ENCODE measurements at places on chromosomes 4 and X.

- no peak for DNase-seq
Measured at GRCh38 chr4:20839957-20840356, 139.7 kb downstream of the PACRGL start.

DNA sequence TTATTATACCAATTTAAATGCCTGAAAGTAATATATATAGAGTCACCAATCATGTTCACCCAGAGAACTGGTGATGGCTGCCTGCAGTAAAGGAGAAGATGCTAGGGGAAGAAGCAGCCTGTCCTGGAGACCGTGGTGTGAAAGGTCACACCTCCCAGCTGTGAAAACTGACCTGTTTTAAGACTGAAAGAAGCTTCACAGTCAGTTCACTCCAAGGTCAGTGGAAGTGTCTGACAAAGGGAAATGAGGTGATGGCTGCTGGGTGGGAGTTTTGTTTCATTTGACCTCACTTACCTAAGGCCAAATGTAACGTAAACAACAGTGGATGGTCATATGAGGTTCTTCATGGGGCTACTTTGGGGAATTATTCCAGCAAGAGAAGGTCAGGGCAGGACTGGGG lies 352.1 kb upstream of the GATB start:
- no peak for DNase-seq

- no peak for DNase-seq
Measured at GRCh38 chr4:117610706-117611308, 423.5 kb upstream of the NDST3 start.

- no peak for DNase-seq
Measured at GRCh38 chrX:13506574-13506973, 62.8 kb upstream of the EGFL6 start.

GRCh38 chrX:152445926-152446325 lies 5.2 kb downstream of the GABRA3 start:
- DNase-seq = no peak

DNA sequence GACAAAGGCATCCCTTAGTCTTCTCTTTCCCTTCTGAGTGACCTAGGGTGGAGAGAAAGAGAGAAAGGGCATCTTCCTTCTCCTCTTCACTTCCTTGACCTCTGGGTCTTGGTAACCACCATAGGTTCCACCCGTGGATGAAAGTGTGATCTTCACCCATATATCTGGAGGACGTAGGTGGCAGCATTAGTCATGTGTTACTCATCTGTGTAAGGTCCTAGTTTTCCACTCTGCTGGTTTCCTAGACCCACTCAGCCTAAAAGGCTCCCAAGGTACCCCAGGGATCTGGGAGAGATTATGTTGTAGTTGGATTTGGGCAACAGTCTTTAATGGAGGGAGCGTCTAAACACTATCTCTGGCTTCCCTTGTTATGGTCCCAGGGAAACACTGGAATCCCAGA lies 45.5 kb upstream of the RAB9B start:
- DNase-seq = no peak

- no peak for DNase-seq
Measured at GRCh38 chr4:188971125-188971524, 831.9 kb downstream of the TRIML1 start.

DNA sequence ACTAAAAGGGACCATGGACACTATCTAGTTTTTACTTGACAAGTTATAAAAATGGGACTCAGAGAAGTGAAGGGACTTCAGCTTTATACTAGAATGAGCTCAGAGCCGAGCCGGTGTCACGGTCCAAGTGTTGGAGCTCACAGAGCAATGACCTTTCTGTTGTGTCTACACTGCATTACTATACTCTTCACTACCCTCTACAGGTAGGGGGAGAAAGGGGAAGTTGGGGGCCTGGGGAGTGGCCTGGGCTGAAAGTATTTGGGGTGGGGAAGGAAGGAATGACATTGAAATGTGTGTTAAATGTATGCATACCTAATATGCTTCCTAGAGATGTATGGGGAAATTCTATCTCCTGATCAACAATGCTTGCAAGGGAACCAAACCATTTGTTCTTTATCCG lies 48.8 kb upstream of the HHIP start:
- no peak for DNase-seq

GRCh38 chr4:100870940-100871772 lies 353.3 kb upstream of the EMCN start:
- no peak for DNase-seq

GRCh38 chr4:24607334-24607733 lies 23.0 kb upstream of the DHX15 start:
- DNase-seq = no peak

DNA sequence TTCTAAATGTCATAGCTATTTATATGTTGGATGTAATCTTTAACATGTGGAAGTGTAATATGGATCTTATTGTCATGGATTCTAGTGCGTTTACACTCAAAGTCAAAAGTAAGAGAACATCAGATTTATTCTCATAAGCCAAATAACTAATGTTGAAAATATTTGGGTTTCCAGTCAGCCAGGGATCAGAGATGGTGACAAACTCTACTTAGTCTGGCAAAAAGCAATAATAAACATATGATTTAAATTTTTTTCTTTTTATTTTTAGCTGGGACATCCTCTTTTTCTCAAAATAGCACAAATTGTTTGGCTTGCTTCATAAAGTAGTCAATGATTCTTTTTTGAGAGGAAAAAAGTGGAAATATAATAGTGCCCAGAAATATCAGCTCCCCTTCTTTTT lies 392.3 kb downstream of the ARHGAP24 start:
- no peak for DNase-seq

GRCh38 chr4:165879641-165880040 lies 6.6 kb downstream of the TLL1 start:
- no peak for DNase-seq

DNA sequence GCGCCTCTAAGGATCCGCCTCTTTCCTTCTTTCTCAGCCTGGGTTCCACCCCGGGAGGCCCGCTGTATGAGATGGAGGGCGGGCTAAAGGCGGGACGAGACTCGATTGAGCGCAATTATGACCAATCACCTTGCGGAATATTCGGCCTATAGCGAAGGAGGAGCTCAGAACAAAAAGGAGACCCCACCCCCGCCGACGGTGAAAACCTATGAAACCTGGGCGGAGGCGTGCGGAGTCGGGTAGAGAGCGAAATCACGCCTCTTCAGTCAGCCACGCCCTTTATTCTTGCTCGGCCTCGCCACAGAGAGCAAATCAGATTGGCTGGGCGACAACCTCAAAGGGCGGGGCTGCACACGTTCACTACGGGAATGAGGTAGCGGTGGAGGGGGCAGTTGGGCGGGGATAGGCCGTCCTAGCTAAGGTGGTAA lies 615 bp upstream of the CDK16 start:
- DNase-seq = peak; percentile 84

DNA sequence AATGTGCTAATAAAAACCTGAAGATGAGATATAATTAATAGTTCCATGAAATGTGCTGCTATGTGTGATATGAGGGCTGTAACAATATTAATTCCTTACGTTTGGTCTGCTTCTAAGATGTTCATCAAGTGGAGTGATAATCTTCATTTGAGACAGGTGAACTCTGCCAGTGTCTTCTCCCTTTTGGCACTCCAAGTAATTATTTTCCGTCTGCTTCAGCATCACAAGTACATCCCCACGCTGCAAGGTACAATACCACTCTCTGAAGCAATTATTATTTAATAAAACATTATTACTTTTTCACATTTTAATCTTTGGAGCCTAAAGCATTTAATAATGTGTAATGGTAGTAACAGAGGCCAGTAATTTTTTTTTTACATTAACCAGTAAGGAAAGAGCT lies 44.4 kb downstream of the RPS3A start:
- no peak for DNase-seq

DNA sequence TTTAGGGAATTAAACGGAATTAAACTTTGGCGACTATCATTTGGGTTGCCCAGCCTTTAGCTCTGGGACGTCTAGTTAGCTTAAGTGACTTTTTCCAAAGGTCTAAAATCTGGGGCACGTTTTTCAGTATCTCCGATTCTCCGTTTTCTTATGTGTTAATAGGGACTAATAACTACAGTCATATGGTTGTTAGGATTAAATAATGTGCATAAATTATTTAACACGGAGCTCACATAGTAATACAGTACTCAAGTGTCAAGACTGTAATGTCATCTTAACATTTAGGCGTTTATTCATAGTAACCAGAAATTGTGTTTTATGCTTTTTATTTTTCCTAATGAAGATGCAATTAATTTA lies 466 bp upstream of the CCNA2 start:
- DNase-seq = no peak

DNA sequence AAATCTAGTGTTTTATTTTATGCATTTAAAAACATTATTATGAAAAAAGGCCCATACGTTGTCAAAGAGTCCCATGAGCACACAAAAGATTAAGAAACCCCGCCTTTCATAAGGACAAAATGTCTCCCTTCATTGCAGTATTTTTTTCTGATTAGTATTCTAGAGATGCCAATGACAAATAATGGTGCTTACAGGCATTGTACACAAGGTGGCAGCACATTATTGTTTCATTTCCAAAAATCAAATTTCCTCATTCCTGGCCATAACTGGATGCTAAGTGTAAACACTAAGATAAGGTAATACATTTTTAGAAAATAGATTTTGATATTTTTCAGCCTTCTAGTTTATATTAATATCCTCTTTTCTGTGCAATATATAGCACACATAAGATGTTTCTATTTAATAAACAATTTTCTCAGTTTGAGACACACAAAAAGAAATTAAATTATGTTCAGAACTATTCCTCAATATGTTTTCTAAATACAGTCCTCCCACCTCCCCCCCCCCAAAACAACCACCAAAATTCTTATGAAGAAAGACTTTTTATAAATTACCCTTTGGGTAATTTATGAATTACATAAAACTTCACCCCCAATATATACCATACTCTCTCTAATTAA lies 47.7 kb downstream of the TIGD2 start:
- DNase-seq = no peak

DNA sequence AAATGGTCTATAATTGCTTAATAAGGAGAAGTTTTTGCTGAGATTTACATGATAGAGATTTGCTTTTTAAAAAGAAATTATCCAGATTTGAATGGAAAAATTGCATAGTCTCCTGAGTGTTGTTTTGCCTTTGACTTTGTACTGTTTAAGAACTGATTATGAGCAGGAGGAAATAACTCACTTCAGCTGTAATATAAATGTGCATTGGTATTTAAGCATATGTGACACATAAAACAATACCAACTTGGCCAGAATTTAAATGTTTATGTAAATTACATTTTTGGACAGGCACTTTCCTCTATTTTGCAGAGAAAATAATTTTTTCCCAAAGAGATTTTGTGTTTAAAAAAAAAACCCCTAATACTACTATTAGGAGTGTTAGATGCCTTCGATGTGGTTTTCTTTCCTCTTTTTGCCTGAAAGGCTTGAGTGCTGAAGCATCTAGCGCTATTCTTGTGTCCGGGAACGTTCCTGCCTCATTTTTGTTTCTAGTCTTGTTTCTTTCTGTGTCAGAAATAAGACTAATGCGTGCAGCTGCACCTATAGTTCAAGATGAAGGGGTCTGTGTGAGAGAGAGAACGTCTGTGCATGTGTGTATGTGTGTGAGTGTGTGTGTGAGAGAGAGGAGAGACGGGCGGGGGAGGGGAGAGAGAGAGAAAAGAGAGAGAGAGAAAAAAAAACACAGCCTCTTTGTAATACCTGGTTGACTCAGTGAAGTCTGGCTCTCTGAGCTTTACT lies 60.8 kb downstream of the TBL1X start:
- no peak for DNase-seq

DNA sequence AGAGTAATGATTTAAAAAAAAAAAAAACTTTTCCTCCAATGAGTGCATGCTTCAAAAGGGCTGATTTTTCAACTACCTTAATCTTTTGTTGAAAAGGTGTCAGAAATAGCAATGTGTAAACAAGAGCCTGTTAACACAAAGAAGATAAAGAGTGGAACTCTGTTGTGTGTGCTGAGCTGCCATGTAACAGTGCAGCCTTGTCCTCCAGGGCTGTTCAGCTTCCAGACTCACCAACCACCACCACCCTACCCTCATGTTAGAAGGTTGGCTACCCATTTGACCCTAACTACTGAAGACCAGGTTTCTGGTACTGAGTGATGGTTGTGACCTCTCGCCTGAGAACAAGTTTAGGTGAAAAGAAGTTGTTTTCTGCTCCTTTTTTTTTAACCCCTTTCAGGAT lies 222.8 kb upstream of the TEX13C start:
- DNase-seq = no peak

- DNase-seq = no peak
Measured at GRCh38 chrX:20373063-20373462, 106.4 kb upstream of the RPS6KA3 start.

DNA sequence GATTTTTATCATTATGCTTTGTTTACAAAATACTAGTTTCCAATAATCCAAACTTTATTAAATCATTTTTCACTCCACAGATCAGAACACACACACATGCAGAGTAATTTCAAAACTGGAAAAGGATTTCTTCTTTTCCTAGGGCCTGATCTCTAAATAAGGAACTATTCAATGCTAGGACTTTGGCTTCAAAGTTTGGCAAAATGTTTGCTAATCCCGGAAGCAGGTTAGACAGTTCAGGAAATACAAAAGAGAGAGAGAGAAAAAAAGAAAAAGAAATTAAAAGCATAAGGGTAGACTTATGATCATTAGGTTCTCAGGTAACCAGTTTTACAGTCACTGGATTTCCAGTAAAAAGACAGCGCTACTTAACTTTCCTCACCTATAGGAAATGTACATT lies 211.0 kb downstream of the DCLK2 start:
- no peak for DNase-seq

GRCh38 chr4:169205075-169205743 lies 65.5 kb downstream of the SH3RF1 start:
- DNase-seq = no peak

DNA sequence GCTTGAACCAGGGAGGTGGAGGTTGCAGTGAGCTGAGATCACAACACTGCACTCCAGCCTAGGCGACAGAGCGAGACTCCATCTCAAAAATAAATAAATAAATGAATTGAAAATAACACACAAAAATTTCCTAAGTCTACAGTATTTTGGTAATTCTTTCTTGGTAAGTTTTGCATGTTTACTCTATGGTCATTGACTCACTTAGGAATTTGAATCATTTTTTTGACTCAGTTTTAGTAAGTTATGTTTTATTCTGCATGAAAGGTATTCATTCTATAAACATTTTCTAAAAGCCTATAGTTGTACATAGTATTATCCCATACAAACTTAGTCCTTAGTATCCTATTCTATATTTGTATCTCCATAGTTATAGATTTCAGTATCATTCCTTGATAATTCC lies 772.9 kb upstream of the SLIT2 start:
- DNase-seq = no peak

DNA sequence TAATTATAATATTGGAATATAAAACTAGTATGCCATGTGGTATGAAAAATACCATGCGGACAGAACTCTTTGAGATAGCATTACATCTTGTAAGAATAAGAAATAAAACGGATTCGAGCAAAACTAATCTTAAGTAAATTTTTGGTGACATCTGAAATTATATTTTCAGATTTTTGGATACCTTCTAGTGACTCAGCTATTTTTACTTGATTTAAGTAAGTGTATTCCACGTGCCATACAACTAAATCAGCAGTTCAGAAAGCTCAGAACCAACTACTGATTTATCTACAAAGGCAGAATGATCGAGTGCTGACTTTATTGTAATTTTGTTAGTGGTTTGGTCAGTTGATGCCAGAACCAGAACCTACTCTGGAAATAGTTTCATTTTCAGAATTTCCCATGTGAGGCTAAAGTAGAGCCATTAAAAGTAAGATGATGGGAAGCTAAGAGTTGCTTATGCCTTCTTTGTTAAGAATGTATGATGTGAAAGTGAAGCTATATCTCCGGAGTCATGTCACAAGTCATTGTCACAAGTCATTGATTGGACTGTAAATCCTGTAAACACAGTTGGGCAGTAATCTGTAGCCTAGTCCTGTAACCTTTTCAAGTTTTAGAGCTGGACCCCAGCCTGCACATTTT lies 4.0 kb downstream of the ING2 start:
- DNase-seq = no peak

- DNase-seq = no peak
Measured at GRCh38 chr4:182680234-182680653, 236.9 kb downstream of the DCTD start.

Data from bone marrow (tissue), 2 donors.